Thoracic aorta (tissue), 2 donors: ENCODE measurements at places on chromosomes 12 and 14.
A peak's percentile ranks its signal among the peaks of the same experiment; 100 is the strongest.

DNA sequence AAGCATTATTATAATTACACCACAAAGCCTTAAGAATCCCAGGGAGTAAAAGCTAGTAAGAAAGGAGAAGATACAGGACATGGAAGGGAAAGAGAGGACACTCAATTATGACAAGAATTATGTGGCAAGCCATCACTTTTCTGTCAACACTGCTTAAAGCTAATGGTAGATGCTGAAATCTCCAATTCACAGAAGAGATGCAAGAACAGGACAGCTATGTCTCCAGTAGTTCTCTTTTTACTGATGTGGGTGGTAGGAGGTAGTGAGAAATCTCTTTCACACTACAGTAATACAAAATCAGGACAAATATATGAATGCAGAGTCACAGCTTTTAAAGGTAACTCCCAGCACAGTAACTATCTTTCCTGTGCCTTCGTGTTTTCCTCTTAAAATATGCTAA, 29.2 kb downstream of the CHD8 start:
- no peak overlapping the region for H3K27ac ChIP-seq
- H3K27me3 ChIP-seq: no peaks in the 10 kb centered on the region
- H3K36me3 ChIP-seq: peaks cover 85% of the 10 kb centered on the region
- H3K4me1 ChIP-seq: no peaks in the 10 kb centered on the region
- no peak for DNase-seq

- DNase-seq: no peak
- H3K4me3 ChIP-seq: no peak overlapping the region
- H3K4me1 ChIP-seq: no peaks in the 10 kb centered on the region
- H3K36me3 ChIP-seq: no peaks in the 10 kb centered on the region
- no peaks in the 10 kb centered on the region for H3K27me3 ChIP-seq
Measured at GRCh38 chr14:26173581-26174110, 424.2 kb downstream of the NOVA1 start.

DNA sequence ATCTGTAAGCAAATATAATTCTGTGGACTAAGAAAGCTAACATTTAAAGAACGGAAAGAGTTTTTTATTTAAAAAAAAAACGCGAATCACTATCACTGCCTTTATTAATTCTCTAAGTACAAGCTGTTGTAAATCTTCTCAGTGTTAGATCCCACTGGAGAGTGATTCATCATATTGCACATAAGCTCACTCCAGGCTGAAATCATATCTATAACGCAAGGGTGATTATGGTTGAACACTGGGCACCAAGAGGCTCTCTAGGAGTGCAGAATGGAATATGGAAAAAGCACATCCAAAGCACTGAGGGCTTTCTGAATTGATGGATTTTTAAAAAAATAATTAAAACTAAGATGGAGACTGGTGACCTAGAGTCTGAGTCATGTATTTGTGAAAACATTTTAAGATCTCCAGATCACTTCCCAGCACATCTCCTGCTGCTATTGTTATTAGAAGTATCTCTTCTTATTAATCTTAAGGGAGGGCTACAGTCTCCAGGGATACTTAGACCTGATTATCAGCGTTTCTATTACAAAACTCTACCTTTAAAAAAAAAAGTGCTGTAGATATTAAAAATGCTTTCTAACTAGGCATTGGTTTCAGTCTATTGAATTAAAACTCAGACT, 1106.8 kb downstream of the AACS start:
- no peak for DNase-seq
- no peaks in the 10 kb centered on the region for H3K27me3 ChIP-seq
- no peak overlapping the region for H3K27ac ChIP-seq
- H3K36me3 ChIP-seq: no peaks in the 10 kb centered on the region
- H3K4me3 ChIP-seq: no peak overlapping the region

DNA sequence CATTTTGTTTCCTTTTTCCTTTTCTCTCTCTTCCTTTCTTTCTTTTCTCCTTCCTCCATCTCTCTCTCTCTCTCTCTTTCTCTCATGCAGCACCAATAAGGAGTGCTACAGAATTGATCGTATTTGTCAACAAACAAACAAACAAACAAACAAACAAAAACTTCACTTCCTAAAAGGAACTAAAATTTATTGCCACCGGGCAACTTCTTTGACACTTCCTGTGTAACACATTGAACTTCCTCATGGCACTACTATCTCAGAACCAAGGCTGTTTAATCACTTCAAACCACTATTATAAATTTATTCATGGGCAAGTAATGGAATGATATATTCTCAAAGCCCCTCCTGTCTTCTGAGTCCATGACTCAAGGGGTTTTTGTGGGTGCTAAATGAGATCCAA, 51.3 kb downstream of the SERPINA3 start:
- H3K36me3 ChIP-seq: no peaks in the 10 kb centered on the region
- no peaks in the 10 kb centered on the region for H3K27me3 ChIP-seq
- DNase-seq: no peak
- H3K4me1 ChIP-seq: no peaks in the 10 kb centered on the region
- H3K27ac ChIP-seq: no peak overlapping the region

GRCh38 chr12:84599539-84599938, 313.1 kb downstream of the SLC6A15 start:
- H3K4me1 ChIP-seq: no peaks in the 10 kb centered on the region
- H3K27me3 ChIP-seq: no peaks in the 10 kb centered on the region
- H3K36me3 ChIP-seq: no peaks in the 10 kb centered on the region
- H3K27ac ChIP-seq: no peak overlapping the region
- DNase-seq: no peak

GRCh38 chr14:74571901-74572725, 39.9 kb downstream of the LTBP2 start:
- no peak for DNase-seq
- H3K27ac ChIP-seq: peak overlapping the region; percentile 96
- no peaks in the 10 kb centered on the region for H3K27me3 ChIP-seq
- H3K4me3 ChIP-seq: peak overlapping the region; percentile 51
- H3K4me1 ChIP-seq: peaks cover 100% of the 10 kb centered on the region
- H3K36me3 ChIP-seq: peaks cover 3% of the 10 kb centered on the region
